ENCODE measurements at places on chromosomes 7 and 10.

- no peak for DNase-seq
These were observed 4.8 kb downstream of the EGR2 start for GRCh38 chr10:62811159-62811875.

- no peak for DNase-seq
These were observed 220.0 kb downstream of the ARHGAP21 start for GRCh38 chr10:24503461-24504320.

DNA sequence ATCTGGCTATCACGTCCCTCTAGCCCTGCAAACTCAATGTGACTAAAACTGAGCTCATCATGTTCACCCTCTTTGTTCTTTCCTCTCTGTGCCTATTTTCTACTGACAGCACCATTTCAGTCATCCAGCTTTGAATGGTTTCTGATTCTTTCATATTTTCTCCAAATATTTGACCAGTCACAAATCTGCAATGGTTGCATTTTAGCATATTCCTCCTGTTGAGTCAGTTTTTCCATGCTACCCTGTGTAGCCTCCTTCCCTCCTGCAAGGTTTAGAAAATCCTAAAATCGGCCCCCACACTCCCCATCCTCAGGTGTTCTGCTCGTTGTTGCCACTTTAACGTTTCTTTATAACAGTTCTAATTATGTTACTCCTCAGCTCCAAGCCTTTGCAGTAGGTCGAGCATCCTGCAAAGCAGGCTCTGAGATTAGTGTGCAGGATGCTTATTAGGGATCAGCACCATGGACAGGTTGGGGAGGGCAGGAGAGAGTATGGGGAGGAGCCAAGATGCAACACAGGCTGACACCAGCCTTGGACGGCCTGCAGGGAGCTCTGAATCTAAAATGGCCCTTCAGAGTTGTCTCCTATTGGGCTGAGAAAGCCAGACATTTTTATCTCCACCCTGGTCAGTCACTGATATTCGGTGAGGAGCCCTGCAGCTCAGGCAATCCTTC, 531.0 kb upstream of the COBL start:
- no peak for DNase-seq

- no peak for DNase-seq
These were observed 51.8 kb upstream of the AGR3 start for GRCh38 chr7:16933296-16934279.

GRCh38 chr7:14229047-14229446, 239.6 kb upstream of the ETV1 start:
- no peak for DNase-seq

GRCh38 chr10:117410557-117410956, 35.3 kb upstream of the PDZD8 start:
- DNase-seq, result no peak

DNA sequence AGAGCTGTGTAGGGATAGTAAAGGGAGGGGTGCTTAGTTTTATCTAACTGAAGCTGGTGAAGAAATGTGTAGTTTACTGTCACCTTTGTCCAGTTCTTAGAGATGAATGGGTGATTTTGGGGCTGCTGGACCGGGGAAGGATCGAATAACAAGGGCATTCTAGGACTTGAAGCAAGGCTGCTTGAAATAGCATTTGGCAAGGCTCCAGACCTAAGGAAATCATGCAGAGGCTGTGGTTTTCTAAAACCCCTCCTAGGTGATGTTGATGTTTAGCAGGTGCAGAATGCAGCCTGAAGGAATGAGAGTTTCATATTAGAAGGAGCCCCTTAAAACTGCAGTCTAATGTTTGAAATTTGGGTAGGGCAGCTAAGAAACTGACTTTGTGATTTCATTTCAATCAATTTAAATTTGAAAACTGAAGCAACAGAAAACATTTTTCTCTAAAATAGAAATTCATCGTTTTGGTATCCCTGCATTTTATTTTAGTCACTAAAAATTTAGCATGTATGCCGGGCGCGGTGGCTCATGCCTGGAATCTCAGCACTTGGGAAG, 68.5 kb downstream of the TET1 start:
- DNase-seq, result no peak

DNA sequence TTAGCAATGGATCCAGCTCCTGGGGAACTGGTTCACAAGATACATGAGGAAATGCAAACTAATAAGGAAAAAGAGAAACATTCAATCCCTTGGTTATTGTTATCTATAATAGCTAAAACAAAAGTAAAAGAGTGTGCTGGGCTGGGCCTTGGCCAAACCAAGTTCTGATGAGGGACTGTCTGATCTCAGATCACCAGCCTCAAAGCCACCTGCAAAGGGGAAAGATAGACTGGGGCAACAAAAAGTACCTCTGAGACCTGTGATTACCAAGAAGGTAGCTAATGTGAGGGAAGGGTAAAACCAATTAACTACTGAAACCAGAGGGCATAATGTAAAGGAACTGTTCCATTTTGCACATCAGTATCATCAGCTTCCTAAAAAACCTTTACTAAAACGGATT, 51.2 kb downstream of the HTR7 start:
- no peak for DNase-seq

- DNase-seq, result no peak
These were observed 99.0 kb upstream of the ITGB1 start for GRCh38 chr10:33056828-33057596.

DNA sequence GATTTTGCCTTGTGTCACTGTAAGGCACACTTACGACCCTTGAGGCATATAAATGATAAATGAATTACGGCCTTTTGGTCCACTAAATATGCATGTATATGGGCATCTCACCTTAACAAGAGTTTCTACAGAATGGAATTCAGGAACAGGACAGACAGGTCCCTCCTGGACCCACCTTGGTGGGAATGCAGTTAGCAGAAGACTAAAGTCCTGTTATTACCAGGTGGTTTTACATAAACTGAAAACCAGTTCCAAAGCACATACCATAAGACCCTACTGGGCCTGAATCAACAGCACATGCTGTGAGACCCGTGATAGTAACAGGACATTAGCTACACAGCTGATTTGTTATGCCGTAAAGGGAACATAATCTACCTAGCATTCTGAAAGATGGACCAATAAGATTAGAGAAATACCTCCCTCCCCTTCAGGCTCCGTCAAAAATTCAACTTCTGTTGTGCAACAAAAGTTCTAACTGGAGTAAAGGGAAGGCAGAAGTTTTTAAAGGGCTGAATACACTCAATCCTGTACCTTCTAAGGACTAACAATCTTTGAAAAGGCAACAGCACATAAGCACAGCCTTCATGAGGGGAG, 24.0 kb downstream of the LAMB1 start:
- DNase-seq, result no peak

DNA sequence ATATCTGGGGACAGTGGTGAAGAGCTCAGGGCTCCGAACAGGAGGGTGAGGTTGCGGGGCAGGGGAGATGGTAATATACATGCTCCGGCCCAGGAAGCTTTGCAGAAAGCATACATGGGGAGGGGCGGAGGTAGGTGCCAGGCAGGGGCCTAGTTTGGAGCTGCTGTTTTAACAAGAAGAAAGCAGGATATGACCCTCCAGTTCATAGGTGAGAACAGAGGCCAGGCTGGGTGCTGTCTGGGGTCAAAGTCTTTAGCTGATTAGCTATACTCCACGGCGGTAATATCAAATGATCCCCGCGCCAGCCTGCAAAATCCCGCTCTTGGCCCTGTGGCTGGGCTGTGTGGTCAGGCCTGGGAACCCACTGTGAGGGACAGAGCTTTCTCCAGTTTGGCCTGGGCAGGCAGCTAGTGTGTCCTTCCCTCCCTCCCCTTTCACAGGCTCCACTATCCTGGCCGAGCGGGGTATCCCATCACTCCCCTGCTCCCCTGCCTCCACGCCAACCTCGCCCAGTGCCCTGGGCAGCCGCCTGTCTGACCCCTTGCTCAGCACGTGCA, 95.6 kb downstream of the NEURL1 start:
- DNase-seq, result no peak

- no peak for DNase-seq
These were observed 64.7 kb downstream of the CREB3L2 start for GRCh38 chr7:137937202-137937560.

DNA sequence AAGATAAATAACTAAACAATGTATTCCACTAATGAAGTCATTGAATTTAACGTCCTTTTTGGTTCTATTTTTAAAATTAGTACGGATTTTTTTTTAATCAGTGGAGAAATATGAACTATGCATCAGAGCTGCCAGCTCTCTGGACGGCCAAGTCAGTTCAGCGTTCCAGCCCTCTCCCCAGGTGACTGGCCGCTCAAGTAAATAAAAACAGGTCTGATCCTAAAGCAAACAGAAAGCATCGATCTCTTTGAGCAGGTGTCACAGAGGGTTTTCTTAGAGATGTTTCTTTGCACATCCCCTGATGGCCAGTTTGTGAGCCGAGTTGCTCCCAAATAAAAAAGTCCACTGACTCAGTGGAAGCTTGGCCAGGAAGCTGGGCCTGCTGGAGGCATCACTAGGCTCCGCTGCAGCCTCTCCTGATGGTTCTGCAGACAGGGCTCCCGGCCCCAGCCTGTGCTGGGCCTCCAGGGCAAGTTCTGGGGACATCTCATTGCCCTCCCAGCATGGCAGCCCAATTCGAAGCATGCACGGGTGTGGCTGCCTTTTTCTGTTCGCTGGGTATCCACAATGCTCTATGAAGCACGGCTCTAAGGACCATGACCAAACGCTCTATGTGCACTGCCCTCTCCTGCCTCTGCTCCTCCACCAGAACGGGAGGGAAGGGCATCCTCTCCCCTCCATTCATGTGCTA, 74.7 kb upstream of the PPP2R2D start:
- no peak for DNase-seq

DNA sequence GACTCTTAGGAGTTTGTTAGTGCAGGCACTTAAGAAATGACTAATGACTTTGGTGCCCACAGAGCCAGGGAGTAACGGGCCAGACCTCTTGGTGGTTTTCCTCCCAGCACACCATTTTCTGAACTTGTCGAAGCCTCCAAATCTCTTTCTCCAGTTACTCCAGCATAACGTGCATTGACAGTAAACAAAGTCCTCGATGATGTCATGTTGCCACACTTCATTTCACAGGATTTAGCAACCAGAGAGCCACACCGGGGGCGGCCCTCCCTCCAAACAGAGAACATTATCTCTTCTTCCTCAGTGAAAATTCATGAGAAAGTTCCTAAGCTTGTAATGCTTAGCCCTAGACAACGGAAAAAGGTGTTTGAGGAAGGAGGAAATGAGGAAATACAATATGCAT, 4.0 kb upstream of the SVOPL start:
- DNase-seq, result no peak

DNA sequence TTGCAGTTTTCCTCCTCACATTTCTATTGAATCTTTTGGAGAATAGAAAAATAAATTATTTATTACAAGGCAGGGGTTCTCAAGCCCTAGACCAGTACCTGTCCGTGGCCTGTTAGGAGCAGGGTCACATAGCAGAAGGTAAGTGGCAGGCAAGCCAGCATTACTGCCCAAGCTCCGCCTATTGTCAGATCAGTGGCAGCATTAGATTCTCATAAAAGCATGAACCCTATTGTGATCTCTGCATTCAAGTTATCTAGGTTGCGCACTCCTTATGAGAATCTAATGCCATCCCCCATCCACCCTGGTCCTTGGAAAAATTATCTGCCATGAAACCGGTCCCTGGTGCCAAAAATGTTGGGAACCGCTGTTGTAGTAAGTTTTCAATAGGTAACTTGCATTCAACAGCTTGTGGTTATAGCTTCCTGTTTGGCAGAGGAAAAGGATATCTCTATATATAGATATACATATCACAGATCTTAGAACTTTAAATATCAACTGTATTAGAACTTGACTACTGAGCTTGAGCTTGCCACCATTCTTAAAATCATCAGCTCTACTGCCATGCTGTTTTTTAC, 165.1 kb downstream of the AHR start:
- no peak for DNase-seq

DNA sequence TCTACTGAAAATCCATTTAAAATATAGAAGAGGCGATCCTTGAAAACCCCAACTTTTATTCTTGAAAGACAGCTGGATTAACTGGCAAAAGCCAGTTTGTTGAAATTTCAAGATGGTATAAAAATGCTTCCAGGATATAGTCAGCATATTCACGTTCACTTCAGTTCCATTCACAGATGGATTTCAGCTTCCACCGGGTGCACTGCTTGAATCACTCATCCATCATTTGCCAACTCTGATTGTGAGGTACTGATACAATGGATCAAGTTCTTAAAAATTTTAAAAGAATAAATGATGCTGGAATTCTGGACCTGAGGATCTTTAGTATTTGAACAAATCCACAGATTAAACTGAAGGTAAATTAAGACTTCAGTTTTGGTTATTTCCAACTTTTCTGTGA, 2.4 kb downstream of the PURB start:
- DNase-seq, result no peak

DNA sequence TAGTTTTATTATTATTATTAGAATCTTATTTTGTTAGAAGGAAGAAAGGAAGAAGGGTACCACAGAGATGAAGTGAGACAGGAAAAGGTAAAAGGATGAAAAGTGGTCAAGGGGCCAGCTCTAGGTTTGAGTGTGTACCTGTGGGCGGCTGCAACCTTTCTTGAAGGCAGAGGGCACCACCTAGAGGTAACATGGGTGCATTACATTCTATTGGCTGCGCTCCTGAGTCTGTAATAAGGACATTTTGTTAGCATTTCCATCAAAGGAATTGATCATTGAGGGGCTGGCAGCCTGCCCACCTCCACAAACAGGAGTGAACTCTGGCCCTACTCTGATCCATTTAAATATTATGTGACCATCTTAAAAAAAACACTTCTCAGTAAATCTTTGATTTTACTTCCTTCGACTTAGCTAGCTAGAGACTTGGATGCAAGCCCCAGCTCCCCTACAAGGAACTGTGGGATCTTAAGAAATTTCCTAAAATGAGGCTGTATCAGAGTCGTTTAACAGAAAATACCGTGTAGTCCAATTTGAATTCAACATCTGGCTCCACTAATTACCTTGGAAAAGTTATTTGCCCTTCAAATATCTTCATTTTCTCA, 610.4 kb downstream of the IPMK start:
- no peak for DNase-seq

- no peak for DNase-seq
These were observed 106.2 kb upstream of the CELF2 start for GRCh38 chr10:10911471-10911921.

DNA sequence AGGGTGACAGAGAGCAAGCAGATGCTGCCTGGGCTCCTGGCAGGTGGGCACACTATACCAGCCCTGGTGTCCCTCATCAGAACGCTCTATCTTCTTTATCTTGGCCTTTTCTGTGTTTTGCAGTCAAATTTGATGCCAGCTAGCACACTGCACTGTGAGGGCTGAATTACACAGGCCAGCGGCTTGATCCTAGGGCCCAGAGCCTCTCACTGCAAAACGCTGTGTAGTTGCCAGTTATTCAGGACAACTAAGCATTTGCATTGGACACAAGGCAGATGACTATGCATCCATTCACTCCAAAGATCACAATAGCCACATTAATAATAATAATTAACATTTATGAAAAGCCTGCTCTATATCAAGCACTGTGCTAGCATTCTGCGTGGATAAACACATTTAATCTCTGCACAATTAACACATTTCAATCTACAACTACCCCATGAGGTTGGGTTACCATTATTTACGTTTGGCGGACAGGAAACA, 100.3 kb downstream of the PAXIP1 start:
- DNase-seq, result no peak

- DNase-seq, result no peak
These were observed 37.6 kb downstream of the RPS24 start for GRCh38 chr10:78071140-78071856.
